Left lung (tissue), 14 donors: ENCODE measurements at places on chromosomes 2 and 18. TPM values are rescaled to one million over a fixed set of nuclear protein-coding genes. Genes with fewer than 3 reads are reported as not detected.

The CROCC2 gene
- 2.1 TPM for polyA plus RNA-seq

The SERPINB3 gene
- not detected for polyA plus RNA-seq

The ITGB1BP1 gene
- 89.2 TPM for polyA plus RNA-seq

The SPHKAP gene
- 0.75 TPM for polyA plus RNA-seq

DNA sequence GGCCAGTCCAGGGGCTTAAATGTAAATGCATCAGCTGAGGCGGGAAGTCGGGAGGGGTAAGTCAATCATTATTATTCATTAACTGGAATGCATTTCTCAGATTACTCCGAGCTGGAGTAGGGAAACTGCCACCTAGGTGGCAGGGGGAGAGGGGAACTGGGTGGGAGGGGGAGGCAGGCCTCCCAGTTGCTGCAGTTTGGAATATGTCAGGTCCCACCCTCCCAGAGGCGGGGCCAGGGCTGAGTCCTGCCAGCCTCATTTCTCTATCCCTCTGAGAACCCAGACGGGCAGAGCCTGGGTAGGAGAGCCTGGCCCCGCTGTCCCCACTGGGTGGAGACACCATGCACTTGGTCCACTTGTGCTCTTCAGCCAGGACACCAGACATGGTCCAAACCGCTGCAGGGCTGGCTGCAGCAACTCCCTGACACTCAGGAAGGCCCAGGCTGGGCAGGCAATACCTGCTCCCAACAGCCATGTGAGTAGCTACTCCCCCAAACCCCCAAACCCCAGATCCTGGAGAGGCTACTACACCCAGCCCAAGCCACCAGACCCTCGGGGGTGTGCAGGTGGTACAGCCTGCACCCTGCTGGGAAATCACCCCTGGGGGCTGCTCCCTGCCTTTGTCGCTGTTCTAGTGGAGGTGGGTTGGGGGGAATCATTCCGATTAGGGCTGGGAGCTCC is at the start of gene GPBAR1:
Gene GPBAR1 (plus strand): TSS at position 274 of the 681 bp plus-strand sequence. CDS start 1,710 bp downstream, outside the sequence.
- H3K36me3 ChIP-seq = no peaks in the 10 kb centered on the region
- DNase-seq = peak; percentile 56
- no peak within 1 kb of the TSS for H3K4me3 ChIP-seq
- peak within 1 kb of the TSS; percentile 77 for H3K27ac ChIP-seq
- H3K27me3 ChIP-seq = no peaks in the 10 kb centered on the region
- peaks cover 79% of the 10 kb centered on the region for H3K4me1 ChIP-seq
